ENCODE measurements at places on chromosomes 3 and 15.

DNA sequence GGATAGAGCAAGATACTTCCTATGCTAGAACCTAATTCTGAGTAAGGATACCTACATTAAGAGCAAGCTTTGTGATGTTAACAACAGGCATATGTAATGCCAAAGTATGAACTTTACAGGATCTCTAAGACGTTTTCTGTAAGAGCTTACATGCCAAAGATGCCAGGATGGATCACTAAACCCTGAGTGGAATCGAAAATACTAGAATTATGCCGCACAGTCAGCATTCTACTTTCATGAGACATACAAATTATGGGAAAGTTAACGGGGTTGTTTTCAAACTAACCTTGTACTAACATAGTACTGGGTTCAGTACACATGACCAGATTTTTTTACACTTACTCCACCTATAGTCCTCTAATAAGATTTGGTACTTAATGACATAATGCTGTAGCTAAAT lies 55.1 kb downstream of the AAGAB start:
- DNase-seq: no peak

DNA sequence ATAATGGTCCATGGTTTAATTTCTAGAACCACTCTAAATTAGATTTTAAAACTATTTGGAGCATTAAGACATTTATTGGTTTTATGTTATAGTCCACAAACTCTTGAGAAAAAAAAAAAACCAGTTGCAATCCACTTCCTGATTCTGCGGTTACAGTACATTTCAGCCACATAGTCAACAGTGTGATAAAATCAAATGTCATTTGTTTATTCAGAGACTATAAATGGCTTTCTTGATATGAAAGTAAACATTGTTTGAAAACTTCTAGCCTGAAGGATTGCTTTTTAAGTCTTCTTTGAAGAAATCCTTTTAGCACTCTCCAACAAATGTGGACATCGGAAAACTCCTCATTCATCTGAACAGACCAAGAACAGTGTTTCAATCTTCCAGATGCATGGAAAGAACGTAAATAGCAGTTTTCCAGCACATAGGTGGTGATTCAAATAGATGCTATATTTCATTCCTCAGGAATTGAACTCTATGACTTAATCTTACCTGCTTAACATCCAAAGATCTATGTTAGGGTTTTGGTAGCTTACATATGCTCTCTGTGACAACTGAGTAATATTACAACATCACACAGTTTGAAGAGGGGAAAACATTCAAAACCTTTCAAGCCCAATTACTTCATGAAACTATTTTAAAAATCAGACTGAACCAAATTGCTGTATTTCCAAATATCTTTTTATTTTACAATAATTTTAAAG lies 87.8 kb upstream of the UBE2E2 start:
- DNase-seq: no peak

DNA sequence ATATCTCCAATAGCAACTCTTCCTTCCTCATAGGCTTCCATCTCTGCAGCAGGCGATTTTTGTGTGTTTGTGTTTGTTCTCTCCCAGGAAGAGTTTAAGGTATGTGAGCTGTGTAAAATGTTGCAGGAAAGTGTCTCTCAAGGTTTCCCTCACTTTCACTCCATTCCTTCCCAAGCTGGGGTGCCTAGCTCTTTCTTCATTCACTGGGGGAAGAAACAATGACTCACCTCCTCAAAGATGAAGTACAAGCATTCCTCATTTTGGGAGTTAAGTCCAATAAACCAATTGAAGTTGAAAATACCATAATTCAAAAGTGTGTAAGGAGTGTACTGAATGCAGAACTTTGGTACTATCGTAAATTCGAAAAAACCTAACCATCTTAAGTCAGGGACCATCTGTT lies 422.7 kb upstream of the CFAP20DC start:
- DNase-seq: no peak

DNA sequence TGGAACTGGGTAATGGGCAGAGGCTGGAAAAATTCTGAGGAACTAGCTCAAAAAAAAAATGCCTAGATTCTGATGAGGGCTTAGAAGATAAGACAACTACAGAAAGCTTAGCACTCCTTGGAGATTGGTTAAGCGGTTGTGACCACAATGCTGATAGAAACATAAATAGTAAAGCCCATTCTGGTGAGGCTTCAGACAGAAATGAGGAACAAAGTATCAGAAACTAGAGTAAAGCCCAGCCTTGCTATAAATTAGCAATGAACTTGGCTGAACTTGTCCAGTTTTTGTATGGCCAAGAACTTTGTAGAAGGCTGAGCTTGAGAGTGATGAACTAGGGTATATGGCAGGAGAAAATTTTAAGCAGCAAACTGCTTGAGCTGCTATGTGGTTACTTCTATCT lies 25.4 kb downstream of the GOLGB1 start:
- no peak for DNase-seq

DNA sequence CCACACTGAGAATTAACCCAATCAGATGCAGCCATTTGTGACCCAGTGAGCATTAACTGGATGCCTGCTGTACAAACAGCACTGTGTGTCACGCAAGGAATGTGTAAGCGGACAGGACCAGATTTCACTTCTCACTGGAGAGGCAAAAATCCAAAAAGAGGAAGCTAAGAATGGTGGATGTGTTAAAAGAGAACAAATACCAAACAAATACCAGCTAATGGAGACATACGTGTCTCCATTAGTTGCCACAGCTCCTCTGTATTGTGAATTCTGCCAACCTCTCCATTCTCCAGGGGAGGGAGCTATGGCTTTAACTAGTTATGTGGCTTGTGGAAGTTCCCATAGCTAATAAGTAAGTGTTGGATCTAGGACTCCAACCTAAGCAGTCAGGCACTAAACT lies 2.6 kb downstream of the LTF start:
- DNase-seq: no peak

- no peak for DNase-seq
These were observed 9.0 kb upstream of the ZXDC start for GRCh38 chr3:126484662-126485061.

GRCh38 chr3:17749281-17749680 lies 6.8 kb upstream of the TBC1D5 start:
- DNase-seq: no peak

DNA sequence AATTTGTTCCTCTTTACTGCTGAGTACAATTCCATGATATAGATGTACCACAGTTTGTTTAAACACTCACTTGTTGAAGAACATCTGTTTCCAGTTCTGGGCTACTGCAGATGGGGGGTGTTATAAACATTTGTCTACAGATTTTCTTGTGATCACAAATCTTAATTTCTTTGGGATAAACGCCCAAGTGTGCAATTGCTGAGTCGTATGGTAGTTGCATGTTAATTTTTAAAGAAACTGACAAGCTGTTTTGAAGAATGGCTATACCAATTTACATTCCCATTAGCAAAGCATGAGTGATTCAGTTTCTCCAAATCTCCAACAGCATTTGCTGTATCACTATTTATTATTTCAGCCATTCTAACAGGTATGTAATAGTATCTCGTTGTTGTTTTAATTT lies 242.0 kb upstream of the MRPL3 start:
- DNase-seq: no peak

DNA sequence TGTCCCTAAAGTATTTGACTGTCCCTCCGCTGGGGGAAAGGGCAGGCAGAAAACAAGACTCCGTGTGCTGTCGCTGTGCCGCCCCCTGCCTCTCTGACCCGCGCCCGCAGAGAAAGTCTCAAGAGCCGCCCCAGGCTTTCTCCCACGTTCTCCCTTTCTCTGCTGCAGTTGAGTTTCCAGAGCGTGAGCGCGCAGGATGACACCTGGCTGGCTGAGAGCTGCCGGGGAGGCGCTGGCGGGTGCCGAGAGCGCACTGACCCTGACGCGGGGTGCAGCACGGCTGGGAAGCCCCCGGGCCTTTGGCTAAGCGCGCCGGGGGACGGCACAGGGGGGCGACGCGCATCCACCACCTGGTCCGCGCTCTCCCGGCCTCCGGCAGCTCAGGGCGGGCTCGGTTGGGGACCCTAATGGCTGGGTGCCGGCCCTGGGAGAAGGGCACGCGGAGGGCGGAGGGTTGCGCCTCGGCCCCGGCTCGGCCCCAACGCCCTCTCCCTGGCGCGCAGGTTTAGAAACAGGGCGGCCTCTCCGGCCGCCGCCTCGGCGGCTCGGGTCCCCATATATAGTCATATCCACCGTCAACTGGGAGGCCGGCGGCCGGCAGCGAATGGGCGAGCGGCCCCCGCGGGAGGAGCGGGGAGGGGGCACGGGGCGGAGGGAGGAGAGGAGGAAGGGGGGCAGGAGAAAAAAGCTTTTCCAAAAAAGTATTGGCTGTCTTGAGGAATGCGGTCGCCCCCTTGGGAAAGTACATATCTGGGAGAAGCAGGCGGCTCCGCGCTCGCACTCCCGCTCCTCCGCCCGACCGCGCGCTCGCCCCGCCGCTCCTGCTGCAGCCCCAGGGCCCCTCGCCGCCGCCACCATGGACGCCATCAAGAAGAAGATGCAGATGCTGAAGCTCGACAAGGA lies at the start of gene TPM1:
TSS of gene TPM1 (plus strand) at position 774 of the 903 bp plus-strand sequence. CDS start at position 857, 83 bp downstream.
- peak; percentile 66 for DNase-seq

DNA sequence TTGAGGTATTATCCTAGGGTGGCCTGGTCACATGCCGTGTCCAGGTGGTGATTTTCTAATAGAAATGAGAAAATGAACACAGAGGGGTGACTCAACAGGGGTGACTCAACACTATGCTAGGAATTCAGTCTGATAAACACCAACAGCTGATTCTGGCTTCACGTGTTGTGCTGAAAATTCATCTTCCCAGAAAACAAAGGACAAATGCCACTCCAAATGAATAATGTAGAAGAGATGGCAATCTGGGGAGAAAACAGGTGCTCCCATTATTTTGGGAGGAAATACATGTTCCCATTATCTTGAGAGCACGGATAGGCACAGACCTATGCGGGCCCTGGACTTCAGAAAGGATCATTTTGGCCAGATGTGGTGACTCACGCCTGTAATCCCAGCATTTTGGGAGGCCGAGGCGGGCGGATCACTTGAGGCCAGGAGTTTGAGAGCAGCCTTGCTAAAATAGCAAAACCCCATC lies 101.2 kb upstream of the MEX3B start:
- DNase-seq: no peak

DNA sequence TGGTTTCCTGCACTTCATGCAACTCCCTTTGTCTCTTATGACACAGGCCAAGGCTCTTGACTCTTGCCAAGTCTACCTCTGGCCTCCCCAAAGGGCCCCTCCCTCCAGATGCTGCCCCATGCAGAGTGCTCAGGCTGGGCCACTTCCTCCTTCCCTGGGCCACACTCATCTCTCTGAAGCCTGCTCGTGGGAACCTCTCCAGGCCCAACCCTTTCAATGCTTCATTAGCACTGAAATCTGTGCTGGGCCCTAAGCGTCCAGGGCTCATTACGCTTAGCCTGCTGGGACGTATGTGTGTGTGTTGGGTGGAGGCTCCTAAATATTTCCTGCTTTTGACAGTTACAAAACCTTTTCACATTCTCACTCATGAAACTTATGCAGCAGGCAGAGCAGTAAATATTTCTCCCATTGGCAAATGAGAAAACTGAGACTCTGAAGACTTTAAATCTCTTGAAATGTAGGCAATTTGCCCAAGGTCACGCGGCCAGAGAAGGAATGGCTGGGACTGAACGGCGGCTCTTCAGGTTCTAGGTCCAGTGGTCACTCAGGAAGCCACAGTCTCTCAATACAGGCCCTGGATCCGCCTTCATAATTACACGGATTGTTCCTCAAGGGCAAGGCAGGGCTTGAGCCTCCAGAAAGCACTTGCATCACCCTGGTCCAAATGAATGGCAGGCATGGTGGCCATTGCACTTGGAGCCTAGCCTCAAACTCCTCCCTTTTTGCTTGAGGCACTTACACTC lies 241.7 kb upstream of the HES1 start:
- DNase-seq: no peak

- peak; percentile 17 for DNase-seq
These were observed at the start of gene CPLX3 for GRCh38 chr15:74826364-74826819. Gene CPLX3 (plus strand): TSS chr15:74826627. CDS start chr15:74826704, 77 bp downstream.

GRCh38 chr15:30924353-30924752 lies 20.6 kb downstream of the FAN1 start:
- no peak for DNase-seq

- peak; percentile 47 for DNase-seq
These were observed 31.4 kb downstream of the ALS2CL start for GRCh38 chr3:46661776-46662766.

- DNase-seq: peak; percentile 25
These were observed 56.6 kb upstream of the PRTG start for GRCh38 chr15:55799291-55800212.

- no peak for DNase-seq
These were observed 145.0 kb upstream of the MCTP2 start for GRCh38 chr15:94086341-94086740.

GRCh38 chr3:131796558-131797198 lies 238.1 kb downstream of the CPNE4 start:
- DNase-seq: no peak

- DNase-seq: no peak
These were observed 42.9 kb downstream of the TNFAIP8L3 start for GRCh38 chr15:51051776-51052175.

GRCh38 chr15:64858021-64858575 lies 16.4 kb downstream of the PLEKHO2 start:
- DNase-seq: no peak

- DNase-seq: no peak
These were observed 88.6 kb upstream of the COL6A5 start for GRCh38 chr3:130256821-130257340.

All from NCI-H146 (cell line).